ENCODE measurements at places on chromosomes 5 and 9. TPM values are rescaled to one million over a fixed set of nuclear protein-coding genes. Genes with fewer than 3 reads are reported as not detected.

The WDR38 gene
- not detected for total RNA-seq

DNA sequence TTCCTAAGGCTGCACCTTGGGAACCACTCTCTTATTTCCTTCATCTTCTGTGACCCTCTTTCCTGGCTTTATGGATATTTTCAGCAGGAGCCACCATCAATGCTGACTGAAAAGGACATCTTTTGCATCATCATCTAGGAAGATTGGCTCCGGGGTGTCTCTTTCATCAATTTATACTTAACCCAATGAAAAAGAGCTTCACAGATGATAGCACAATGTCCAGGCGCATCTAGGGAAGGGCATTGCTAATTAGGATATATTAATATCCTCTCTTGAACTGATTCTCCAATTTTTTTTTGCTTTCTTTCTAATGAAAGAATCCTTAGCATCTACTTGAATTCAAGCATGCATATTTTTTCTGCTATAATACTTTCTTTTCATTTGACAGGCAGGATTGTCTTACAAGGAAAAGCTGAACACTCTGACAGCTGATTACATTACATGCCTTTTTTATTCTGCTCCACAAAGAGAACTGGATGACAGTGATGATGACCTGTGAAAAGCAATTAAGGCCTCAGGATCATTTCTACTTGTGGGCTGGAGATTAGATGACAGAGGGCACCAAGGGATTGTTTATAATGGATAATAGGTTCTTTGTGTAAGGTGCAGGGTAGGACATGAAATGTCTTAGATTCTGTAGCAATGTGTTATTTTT is 60.2 kb downstream of the PCSK1 start:
- no peak for DNase-seq

DNA sequence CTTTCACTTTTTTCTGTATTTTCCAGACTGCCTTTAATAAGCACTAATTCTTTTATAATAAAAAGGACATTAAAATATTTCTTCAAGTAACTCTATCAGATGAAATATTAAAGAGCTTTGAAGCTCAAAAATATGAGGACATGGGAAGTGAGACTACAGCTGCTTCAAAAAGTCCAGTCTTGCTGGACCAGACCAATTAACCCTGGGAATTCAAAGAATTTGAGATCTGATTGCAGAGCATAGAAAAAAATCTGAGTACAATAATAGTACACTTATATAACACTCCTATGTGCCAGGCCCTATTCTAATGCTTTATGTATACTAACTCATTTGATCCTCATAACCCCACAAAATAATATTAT is 9.8 kb downstream of the TMEM245 start:
- DNase-seq = no peak

DNA sequence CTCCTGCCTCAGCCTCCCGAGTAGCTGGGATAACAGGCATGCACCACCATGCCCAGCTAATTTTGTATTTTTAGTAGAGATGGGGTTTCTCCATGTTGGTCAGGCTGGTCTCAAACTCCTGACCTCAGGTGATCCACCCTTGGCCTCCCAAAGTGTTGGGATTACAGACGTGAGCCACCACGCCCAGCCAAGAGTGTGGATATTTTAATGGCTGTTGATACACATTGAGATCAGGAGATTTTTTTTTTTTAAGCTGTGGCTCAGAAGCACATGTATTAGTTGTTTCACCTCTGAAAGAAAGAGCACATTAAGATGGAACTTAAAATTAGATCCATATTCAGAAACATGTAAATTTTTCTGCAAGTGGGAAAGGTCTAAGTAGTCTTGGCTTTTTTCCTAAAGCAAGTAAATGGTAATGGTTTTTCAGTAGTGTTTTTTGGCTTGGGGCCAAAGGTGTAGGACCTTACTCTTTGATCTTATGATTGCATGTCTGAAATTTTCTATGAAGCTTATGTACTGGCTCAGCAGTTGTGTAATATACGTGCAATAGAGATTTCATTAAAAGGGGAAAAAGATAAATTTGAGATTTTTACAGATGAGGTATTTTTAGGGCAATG is 9.9 kb downstream of the RBM27 start:
- peak; percentile 40 for DNase-seq

GRCh38 chr9:72443855-72444254 is 77.6 kb upstream of the TMC1 start:
- DNase-seq = peak; percentile 35

DNA sequence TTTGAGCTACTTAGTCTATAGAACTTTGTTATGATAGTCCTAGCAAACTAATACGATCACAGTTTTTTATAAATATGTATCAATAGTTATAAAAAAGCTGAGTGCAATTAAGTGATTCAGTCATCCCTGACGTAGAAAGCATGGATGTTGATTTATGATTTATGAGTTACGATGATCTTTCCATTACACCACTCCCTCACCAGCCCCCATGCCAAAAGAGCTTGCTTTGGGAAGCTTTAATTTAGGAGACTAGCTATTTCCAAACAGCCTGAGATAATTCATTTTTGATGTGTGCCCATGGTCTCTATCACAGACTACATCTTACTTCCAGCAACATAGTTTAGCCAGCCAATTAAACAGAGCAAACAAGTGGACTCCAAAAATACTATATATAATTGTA is 256.8 kb downstream of the GABRG2 start:
- DNase-seq = no peak

The PCDHB12 gene
- total RNA-seq = 1.4 TPM

The SMIM27 gene
- total RNA-seq = 6.2 TPM

GRCh38 chr9:137606005-137606621 is 627 bp downstream of the ARRDC1 start:
- DNase-seq = no peak

The OR1J2 gene
- not detected for total RNA-seq

DNA sequence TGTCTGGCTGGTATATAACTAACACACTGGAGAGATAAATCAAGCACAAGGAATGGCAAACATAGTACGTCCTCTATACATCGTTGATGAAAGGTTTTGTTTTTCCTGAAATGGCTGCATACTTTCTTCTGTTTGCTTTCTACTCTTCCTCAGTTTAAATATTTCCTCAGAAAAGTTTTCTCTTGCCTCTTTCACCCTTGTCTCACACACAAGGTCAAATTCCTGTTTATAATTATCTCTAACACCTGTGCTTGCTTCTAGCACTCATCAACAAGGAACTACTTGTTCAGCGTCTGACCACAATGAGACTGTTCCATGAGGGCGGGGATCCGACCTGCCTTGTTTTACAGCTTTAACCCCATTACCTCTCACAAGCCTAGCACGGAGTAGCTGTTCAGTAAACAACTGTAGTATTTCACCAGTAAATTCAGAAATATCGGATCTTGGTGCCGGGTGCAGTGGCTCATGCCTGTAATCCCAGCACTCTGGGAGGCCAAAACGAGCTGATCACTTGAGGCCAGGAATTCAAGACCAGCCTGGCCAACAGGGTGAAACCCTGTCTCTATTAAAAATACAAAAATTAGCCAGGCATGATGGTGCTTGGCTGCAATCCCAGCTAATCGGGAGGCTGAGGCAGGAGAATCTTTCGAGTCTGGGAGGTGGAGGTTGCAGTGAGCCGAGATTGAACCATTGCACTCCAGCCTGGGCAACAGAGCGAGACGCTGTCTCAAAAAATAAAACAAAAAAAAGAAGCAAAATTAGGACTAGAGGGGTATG is 37.0 kb downstream of the NR6A1 start:
- no peak for DNase-seq

The C9 gene
- total RNA-seq = under 0.01 TPM

The RETREG1 gene
- total RNA-seq = under 0.01 TPM

DNA sequence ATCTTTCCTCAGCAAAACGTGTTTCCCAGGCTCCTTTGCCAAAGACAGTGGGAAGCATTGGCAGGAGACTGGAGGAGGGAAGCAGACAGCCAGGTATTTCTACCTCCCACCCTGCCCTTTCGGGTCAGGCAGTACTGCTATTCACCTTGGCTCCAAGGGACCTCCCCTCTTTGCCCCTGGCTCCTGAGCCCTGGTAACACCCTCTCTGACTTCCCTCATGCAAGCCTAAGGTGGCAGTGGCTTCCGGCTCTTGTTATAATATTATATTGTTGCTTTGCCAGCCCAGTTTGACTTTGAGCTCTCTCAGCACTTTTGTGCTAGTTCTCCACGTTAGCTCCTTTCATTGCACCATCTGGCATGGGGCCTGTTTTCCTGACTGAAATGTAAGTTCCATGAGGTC is 81.6 kb upstream of the IFNK start:
- DNase-seq = no peak

DNA sequence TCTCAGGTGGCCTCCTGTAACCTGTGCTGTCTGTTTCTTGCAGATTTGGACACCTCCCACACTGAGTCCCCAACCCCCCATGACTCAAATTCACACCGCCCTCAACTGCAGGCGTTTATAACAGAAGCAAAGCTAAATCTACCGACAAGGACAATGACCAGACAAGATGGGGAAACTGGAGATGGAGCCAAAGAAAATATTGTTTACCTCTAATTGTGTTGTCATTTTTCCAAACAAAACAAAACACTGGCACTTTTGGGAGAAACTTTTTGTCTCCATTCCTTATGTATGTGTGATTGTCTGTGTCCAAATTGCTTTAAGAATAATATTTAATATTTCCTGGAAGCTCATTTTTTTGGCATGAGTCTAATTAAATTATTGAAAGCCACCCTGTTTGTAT is 314.8 kb downstream of the ARHGEF28 start:
- no peak for DNase-seq

DNA sequence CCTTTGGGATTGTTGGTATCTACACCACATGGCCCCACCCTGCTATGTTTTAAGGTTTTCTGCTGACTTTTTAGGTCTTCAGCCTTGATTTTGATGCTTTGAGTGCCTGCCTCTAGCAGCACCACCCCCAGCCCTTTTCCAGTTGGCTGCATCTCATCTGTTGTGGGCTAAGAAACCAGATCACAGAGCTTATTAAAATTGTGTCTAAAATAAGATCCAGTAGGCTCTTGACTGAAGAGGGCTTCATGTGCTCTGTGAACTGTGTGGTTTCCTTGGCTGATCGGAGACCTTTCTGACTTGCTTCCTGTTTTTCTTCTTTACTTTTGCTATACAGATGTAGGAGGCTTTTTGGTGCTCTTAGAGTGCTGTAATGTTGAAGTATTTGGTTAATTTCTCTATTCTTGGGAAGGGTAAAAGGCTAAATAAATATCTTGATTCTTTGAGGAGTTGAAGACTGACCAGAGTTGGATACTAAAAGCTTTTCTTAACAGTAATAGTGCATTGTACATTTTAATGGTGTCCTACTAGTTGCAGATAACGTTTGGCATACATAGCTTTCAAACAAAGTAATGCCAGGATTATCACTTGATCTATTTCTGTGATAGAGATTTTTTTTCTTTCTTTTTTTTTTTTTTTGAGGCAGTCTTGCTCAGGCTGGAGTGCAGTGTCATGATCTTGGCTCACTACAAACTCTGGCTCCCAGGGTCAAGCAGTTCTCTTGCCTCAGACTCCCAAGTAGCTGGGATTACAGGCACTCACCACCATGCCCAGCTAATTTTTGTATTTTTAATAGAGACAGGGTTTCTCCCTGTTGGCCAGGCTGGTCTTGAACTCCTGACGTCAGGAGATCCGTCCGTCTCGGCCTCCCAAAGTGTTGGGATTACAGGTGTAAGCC is 4.5 kb downstream of the UBE2D2 start:
- DNase-seq = no peak

The PRDM9 gene
- total RNA-seq = not detected

- DNase-seq = no peak
Observed at GRCh38 chr9:29969856-29970647, 2396.8 kb upstream of the C9orf72 start.

The TXNDC8 gene
- not detected for total RNA-seq

The KCNV2 gene
- total RNA-seq = not detected

The XPA gene
- total RNA-seq = 10.7 TPM

The SYK gene
- total RNA-seq = not detected

DNA sequence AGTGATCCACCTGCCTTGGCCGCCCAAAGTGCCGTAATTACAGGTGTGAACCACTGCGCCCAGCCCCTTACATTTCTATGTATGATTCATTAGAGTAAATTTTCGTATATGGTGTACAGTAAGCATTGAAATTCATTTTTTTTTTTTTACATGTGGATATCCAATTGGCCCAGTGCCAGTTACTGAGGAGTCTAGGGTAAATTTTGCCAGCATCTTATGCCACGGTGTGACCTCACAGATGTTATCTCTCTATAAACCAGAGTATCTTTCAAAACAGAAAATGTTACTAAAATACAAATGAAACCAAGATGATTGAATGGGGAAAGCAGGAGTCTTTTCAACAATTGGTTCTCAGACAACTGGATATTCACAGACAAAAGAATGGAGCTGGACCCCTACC is 64.7 kb downstream of the IPPK start:
- DNase-seq = no peak

DNA sequence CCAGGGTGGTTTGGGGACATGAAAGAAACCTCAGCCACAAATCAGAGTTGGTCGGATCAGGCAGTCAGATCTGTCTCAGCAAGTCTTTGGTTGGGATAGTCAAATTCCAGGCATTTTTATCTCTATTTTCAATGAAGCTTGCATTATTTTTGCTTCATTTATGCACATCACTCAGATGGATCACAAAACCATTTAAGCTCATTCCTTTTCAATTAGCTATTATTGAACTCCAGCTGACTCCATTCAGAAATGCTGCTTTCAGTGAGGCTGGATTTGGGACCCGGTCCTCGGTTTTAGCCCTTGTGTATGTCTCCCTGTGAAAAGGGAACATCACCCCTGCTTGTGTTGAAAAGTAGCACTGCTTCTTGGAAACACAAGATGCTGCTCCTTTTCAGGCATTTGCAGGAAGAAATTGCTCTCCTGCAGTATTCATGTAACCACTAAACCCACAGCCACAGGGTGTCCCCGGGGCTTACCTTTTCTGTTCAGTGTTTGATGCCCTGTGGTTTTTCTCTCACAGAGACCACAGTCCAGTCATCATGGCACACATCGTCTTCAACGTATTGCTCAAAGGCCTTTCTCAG is 232.9 kb downstream of the NFIB start:
- DNase-seq = no peak

The SOX30 gene
- total RNA-seq = not detected

DNA sequence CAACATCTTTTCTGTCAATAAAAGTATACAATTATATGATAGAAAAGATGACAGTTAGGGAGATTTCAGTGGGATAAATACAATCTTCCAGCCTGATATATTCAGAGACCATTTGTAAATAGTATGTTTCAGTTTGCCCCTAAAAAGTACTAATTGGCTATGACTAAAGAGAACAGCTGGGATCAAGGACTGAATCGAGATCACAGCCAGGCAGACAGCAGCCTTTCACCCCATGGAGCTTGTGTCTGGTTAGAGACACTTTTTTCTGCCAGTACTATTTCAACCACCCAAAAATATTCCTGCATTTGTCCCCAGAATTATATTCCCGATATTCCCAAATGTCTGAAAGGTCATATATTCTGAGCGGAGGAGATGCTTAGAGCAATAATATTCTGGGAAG is 577.3 kb upstream of the TLE4 start:
- DNase-seq = no peak

DNA sequence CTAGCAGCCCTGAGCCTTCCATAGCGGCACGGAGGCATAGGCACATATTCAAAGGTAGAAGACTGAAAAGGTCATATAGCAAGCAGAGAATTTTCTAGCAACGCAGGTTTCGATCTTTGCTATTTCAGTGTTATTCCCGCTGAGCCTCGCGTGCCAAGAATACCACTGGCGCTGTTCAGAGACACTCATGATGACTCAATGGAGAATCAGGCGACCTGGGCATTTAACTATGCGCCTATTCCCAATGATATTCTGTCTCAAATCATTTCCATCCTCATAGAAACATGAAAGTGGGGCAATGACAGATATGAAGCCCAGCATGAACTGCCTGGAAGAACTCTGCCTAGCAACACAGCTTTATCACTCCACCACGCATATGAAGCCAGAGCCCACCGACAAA is 59.9 kb downstream of the EFNA5 start:
- DNase-seq = no peak

Data from lung microvascular endothelial cell (primary cell).